Activated CD4-positive, alpha-beta T cell treated with anti-CD3 and anti-CD28 coated beads, Interleukin-2, amount 50 U/mL, for 1 hour (primary cell): ENCODE measurements at places on chromosomes 5 and 9.

GRCh38 chr9:116368680-116369079 is 215.1 kb downstream of the PAPPA start:
- no peak for DNase-seq

DNA sequence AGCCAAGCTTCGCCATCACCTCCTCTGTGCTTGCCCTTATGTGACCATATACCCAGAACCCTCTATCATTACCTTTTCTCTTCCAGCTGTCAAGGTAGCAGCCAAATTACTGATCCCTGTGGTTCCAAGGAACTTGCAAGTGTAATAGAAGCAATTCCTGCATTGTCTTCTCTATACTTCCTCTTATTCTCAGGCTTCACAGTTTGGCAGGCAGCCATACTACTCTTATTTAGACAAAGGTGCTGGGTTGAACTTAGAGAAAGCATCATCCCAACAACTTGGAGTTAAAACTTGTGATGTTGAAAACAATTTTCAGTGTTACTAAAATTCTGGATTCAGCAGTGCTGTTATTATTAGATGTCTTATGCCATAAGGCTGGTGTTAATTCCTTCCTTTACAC is 93.2 kb downstream of the NLN start:
- DNase-seq: no peak

- DNase-seq: no peak
Measured at GRCh38 chr5:10445352-10445751, 3.7 kb downstream of the ROPN1L start.

DNA sequence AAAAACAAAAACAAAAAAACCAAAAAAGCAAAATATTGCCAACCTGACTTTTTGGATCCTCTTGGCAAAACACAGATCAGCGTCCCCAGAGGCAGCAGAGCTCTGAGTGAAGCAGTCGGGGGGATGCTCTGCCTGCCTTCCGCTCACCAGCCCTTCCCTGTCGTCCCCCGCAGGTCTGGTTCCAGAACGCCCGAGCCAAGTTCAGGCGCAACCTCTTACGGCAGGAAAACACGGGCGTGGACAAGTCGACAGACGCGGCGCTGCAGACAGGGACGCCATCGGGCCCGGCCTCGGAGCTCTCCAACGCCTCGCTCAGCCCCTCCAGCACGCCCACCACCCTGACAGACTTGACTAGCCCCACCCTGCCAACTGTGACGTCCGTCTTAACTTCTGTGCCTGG is 20.7 kb downstream of the LHX2 start:
- DNase-seq: no peak

GRCh38 chr9:93315118-93315517 is 131.2 kb downstream of the WNK2 start:
- DNase-seq: no peak

- no peak for DNase-seq
Measured at GRCh38 chr9:128972956-128973355, 25.5 kb downstream of the NUP188 start.

GRCh38 chr5:4124221-4124970 is 528.8 kb downstream of the IRX1 start:
- DNase-seq: no peak
